ENCODE measurements at places on chromosomes 12 and 14.

DNA sequence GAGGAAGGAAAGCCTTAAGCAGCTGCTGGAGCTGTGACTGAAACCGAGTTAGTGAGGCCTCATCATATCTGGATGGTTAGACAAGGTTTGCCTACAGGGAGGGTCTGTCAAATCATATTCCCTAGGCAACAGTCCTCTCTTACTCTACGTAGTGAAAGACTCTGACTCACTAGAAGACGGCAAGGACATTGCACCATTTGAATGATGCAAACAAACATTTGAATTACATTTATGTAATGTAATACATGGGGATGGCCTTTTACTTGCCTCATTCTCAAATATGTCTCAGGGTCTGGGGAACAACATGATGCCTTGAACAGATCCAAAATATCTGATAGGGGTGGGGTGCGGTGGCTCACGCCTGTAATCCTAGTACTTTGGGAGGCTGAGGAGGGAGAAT, 29.8 kb upstream of the STRAP start:
- no peak overlapping the region for H3K4me3 ChIP-seq
- no peak for DNase-seq
- H3K27me3 ChIP-seq = peaks cover 8% of the 10 kb centered on the region
- no peaks in the 10 kb centered on the region for H3K4me1 ChIP-seq

DNA sequence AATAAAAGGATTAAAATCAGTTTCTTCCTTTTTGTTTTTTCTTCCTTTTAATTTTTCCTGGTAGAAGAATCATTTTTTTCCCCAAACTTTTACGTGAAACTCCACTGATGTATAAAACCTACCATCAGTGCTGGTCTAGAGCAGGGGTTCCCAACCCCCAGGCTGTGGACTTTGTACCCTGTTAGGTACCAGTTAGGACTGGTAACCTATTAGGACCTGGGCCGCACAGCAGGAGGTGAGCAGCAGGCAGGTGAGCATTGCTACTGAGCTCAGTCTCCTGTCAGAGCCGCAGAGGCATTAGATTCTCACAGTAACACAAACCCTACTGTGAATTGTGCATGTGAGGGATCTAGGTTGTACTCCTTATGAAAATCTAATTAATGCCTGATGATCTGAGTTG, 10.1 kb downstream of the SMCO2 start:
- no peak overlapping the region for H3K27ac ChIP-seq
- H3K27me3 ChIP-seq = peaks cover 9% of the 10 kb centered on the region
- H3K36me3 ChIP-seq = peaks cover 2% of the 10 kb centered on the region
- peaks cover 20% of the 10 kb centered on the region for H3K4me1 ChIP-seq

DNA sequence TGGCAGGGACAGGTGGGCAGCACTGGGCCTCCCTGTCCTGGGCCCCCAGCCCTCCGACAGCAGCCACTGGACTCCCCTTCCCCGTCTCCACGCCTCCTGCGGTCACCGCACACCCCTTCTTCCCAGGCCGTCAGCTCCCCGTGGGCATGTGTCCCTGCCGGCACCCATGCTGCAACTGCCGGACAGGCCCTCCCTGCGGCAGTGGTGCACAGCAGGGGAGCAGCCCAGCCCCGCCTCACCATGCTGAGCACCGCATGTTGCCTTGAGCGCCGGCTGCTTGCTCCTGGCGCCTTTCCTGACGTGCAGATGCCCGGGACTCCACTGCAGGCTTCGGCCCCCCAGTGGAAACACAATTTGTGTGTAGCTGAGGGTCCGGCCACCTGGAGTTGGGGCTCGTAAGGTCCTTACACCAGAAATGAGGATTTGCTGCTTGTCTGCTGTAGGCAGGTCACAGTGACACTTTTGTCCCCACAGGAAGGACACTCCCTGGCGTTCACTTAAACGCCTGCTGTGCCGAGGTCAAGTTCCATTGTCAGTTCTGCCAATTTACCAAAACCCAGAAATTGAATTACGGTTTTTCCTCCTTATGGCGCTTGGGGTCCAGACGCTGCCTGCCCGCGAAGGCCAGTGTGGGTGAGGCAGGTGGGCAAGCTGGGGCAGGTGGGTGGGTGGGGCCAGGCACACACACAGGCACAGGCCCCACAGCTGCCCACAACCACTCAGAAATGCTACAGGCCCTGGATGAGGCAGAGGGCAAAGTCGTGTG, 28.2 kb upstream of the MMP17 start:
- H3K4me3 ChIP-seq = no peak overlapping the region
- no peak for DNase-seq
- no peaks in the 10 kb centered on the region for H3K4me1 ChIP-seq
- H3K27ac ChIP-seq = no peak overlapping the region
- H3K36me3 ChIP-seq = peaks cover 26% of the 10 kb centered on the region

DNA sequence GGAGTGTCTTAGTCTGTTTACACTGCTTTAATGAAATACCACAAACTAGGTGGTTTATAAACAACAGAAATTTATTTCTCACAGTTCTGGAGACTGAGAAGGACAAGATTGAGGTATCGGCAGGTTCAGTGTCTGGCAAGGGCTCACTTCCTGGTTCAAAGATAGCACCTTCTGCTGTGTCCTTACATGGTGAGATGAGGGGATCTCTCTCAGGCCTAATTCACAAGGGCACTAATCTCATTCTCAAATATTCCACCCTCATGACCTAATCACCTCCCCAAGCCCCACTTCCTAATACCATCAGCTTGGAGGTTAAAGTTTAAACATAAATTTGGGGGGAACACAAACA, 35.0 kb upstream of the PLEK2 start:
- no peak for DNase-seq
- H3K4me3 ChIP-seq = no peak overlapping the region
- H3K27ac ChIP-seq = no peak overlapping the region
- no peaks in the 10 kb centered on the region for H3K36me3 ChIP-seq

DNA sequence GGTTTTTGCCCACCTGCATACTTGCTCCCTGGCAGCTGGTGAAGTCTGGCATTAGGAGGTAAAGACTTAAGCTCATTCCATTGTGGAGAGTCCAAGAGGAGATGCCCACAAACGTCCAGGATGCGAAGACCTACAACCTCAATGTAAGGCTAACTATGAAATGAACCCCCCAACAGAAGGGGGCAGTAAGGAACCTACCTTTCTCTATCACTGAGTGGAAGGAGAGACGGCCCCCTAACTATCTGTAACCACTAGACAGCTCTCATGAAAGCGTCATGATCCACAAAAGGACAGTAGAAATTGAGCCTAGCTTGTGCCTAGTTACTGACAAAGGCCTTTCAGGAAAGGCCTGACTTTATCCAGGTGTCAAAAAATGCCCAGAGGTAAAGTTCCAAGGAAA, 55.3 kb downstream of the ZFYVE21 start:
- H3K4me1 ChIP-seq = no peaks in the 10 kb centered on the region
- DNase-seq = no peak
- H3K27me3 ChIP-seq = no peaks in the 10 kb centered on the region
- H3K27ac ChIP-seq = no peak overlapping the region

- no peaks in the 10 kb centered on the region for H3K27me3 ChIP-seq
- peaks cover 35% of the 10 kb centered on the region for H3K4me1 ChIP-seq
- DNase-seq = no peak
Observed at GRCh38 chr12:98519257-98519907, 4.0 kb downstream of the TMPO start.

GRCh38 chr14:104871145-104871655, 6.1 kb downstream of the CEP170B start:
- no peak for DNase-seq
- H3K36me3 ChIP-seq = no peaks in the 10 kb centered on the region
- H3K4me1 ChIP-seq = no peaks in the 10 kb centered on the region
- no peak overlapping the region for H3K4me3 ChIP-seq
- peaks cover 8% of the 10 kb centered on the region for H3K27me3 ChIP-seq

GRCh38 chr14:87196436-87196835, 796.5 kb downstream of the GALC start:
- H3K27ac ChIP-seq = no peak overlapping the region
- no peaks in the 10 kb centered on the region for H3K36me3 ChIP-seq
- no peaks in the 10 kb centered on the region for H3K27me3 ChIP-seq
- no peaks in the 10 kb centered on the region for H3K4me1 ChIP-seq
- DNase-seq = no peak

- no peak for DNase-seq
- peak overlapping the region; percentile 78 for H3K27ac ChIP-seq
- H3K27me3 ChIP-seq = no peaks in the 10 kb centered on the region
- H3K36me3 ChIP-seq = peaks cover 32% of the 10 kb centered on the region
- peak overlapping the region; percentile 41 for H3K4me3 ChIP-seq
Observed at GRCh38 chr12:12404297-12404696, 47.4 kb downstream of the BORCS5 start.

GRCh38 chr12:122886851-122887818, 8.8 kb downstream of the VPS37B start:
- peak; percentile 65 for DNase-seq
- peak overlapping the region; percentile 49 for H3K27ac ChIP-seq
- H3K4me3 ChIP-seq = peak overlapping the region; percentile 87
- H3K4me1 ChIP-seq = peaks cover 44% of the 10 kb centered on the region
- H3K36me3 ChIP-seq = peaks cover 5% of the 10 kb centered on the region
- H3K27me3 ChIP-seq = peaks cover 22% of the 10 kb centered on the region

- no peaks in the 10 kb centered on the region for H3K4me1 ChIP-seq
- H3K27me3 ChIP-seq = peaks cover 9% of the 10 kb centered on the region
- no peak for DNase-seq
- no peak overlapping the region for H3K27ac ChIP-seq
- H3K4me3 ChIP-seq = no peak overlapping the region
Observed at GRCh38 chr12:114729731-114730130, 45.8 kb upstream of the TBX3 start.

DNA sequence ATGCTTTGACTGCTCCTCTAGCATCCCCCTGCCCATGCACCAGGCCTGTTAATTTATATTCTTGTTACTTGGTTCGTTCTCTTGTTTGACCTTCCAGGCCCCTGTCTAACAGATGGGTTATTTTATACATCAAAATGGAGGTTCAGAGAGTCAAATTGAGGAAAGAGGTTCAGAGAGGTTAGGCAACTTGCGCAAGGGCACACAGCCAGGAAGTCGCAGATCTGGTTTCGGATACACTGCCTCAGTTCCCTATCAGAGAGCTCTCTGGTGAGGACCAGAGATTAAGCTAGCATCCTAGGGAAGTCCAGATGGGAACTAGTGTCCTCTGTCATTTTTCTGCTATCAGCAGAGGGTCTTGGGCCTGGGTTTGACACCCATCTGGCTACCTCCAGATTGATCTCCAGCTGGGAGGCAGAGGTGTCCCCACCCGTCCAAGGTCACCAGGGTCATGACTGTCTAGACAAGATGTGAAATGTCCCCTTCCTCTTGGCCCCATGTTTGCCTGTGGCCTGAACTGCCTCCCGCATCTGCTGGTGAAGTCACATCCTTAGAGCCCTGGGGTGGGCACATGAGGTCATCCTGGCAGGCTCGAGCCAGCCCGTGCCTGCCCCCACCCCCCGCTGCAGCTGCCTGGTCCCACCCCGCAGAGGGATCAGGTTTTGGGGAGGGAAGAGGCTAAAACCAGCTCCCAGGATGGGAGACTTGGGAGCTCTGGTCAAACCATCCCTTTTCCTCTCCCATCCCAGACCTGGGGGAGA, 84.3 kb upstream of the NCOR2 start:
- no peak for DNase-seq
- no peak overlapping the region for H3K27ac ChIP-seq
- H3K4me3 ChIP-seq = no peak overlapping the region
- H3K27me3 ChIP-seq = peaks cover 5% of the 10 kb centered on the region
- H3K36me3 ChIP-seq = no peaks in the 10 kb centered on the region

DNA sequence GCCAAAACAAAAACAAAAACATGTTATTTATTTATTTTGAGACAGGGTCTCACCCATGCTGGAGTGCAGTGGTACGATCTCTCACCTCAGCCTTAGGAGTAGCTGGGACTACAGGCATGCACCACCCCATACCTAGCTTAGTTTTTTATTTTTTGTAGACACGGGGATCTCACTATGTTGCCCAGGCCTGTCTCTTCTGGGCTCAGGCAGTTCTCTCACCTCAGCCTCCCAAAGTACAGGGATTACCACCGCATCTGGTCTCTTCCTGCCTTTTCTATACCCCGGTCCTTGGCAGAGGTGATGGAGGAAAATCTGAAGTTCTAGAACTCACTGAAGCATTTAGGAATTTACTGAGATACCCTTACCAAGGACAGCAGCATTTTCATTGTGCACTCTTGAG, 6.8 kb upstream of the IRF2BPL start:
- H3K27me3 ChIP-seq = no peaks in the 10 kb centered on the region
- no peak for DNase-seq
- H3K27ac ChIP-seq = peak overlapping the region; percentile 22
- H3K4me1 ChIP-seq = peaks cover 68% of the 10 kb centered on the region
- H3K4me3 ChIP-seq = peak overlapping the region; percentile 18

DNA sequence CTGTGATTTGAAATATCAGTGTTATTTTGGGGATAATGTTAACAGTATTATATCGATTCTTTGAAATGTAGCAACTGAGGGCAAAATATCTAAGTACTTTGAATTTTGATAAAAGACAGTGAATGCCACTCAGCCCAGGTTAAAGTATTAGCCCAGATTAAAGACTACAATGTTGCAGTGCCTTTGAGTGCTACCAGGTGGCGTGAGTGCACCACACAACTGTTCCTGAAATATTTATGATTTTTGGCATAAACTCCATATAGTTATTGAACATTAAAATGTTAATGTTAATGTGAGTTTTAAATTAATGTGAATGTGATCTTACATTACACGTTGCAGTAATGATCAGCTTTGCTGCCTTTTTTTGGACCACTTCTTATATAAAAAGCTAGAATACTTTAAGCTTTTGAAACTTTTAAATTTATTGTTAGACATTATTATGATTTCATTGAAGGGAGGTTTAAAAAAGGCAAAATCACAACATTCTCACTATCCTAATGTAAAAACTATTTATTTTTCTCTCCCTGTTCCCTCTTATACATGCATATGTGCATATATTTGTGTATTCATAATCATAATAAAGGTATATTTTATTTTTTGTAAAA, 22.5 kb downstream of the MRPS35 start:
- DNase-seq = no peak
- H3K27me3 ChIP-seq = no peaks in the 10 kb centered on the region
- H3K4me1 ChIP-seq = no peaks in the 10 kb centered on the region
- H3K27ac ChIP-seq = no peak overlapping the region

GRCh38 chr12:88945051-88945732, 364.9 kb upstream of the KITLG start:
- no peak overlapping the region for H3K27ac ChIP-seq
- H3K4me3 ChIP-seq = no peak overlapping the region
- H3K4me1 ChIP-seq = no peaks in the 10 kb centered on the region
- H3K27me3 ChIP-seq = peaks cover 2% of the 10 kb centered on the region
- DNase-seq = no peak

GRCh38 chr14:56603648-56604047, 24.1 kb downstream of the TMEM260 start:
- no peak overlapping the region for H3K27ac ChIP-seq
- no peak for DNase-seq
- H3K27me3 ChIP-seq = no peaks in the 10 kb centered on the region
- H3K4me3 ChIP-seq = no peak overlapping the region

DNA sequence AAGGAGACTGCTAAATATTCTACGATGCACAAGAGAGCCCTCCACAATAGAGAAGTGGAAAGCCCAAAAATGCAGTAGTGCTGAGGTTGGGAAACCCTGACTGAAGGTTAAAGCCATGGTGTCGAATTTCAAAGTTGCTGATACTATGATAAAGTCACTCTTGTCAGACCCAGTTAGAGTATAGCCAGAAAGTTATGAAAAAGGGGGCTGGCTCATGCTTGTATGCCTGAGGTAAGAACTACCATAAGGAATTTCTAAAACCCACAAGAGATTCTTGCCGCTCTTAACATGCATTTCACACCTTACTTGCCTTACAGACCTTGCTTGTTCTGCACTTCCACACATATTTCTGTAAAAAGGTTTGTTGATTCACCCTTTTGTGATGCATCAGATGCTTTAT, 184.6 kb downstream of the SLC6A15 start:
- no peaks in the 10 kb centered on the region for H3K4me1 ChIP-seq
- H3K4me3 ChIP-seq = no peak overlapping the region
- no peak overlapping the region for H3K27ac ChIP-seq
- no peaks in the 10 kb centered on the region for H3K27me3 ChIP-seq
- no peak for DNase-seq
- H3K36me3 ChIP-seq = no peaks in the 10 kb centered on the region
